Suprapubic skin (tissue), 4 donors: ENCODE measurements at places on chromosomes 1 and 21. TPM values are rescaled to one million over a fixed set of nuclear protein-coding genes. Genes with fewer than 3 reads are reported as not detected.

The WNT9A gene
- 0.85 TPM for total RNA-seq

GRCh38 chr1:98330224-98330623, 331.3 kb upstream of the SNX7 start:
- no peak for DNase-seq

The UTS2 gene
- not detected for total RNA-seq

DNA sequence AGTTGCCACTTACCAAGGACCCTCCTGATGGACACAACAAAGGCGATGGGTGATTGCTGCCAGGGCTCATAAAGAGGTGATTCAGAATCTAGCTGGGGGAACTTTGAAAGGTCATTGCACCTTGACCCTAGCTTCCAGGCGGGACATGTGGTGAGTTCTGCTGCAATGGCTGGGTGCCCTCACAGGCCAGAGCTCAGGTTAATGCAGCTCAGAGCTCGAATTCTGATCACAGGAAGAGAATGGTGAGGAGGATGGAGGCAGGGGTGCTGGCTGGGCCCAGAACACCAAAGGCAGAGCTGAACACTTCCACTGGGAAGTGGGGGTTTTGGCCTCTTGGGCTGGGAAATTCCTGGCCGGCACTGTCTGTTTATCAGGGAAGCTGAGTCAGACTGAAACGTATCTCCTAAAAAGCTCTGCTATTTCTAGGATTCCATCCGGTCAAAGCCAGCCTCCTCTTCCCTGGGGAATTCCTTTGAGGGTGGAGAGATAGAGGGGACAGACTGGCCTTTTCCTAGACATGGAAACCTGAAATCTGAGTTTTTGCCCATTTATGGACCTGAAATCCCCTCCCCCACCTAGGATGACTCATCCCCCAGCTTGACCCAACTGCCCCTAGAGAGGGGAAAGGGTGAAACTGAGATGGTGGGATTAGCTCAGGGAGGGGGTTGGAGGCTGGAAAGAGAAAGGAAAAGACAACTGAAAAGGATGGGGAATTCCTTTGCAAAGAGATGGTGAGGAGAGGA, 27.2 kb downstream of the NUAK2 start:
- DNase-seq, result no peak

- no peak for DNase-seq
These were observed 57.9 kb downstream of the BRINP2 start for GRCh38 chr1:177228693-177229065.

DNA sequence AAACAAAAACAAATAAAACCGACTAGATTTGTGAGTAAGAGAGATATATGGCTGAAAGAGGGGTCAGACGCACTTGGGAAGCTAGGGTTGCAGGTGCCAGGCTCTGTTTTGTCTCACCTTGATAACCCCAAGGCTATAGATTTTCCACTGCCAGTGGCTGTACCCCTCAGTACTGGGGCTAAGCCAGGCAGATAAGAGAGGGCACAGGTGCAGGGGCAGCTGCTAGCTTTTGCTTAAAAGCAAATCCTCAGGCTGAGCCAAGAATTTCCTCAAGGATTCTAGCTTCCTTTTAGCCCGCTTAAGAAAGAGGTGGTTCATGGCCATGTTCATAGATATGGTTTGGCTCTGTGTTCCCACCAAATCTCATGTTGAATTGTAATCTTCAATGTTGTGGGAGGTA, 57.9 kb downstream of the OVGP1 start:
- DNase-seq, result no peak

The OR6K6 gene
- total RNA-seq, result not detected

The B4GALT2 gene
- 43.9 TPM for total RNA-seq

DNA sequence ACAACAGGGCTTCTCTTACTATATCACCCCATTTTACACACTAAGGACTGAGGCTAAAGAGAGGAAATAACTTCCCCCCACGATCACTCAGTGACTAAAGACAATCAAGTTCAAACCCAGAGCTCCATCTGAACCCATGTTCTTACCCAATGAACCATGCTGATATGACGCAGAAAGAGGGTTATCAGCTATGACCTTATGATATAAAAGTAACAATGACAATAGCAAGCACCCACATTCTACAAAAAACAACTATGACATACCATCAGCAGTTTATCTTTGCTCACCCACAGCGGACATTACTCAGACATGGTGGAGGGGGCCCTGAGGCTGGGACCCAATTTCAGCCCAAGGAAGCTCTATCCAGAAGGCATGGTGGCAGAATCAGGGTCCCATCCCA, 75.7 kb downstream of the PTPN14 start:
- no peak for DNase-seq

The WNT2B gene
- total RNA-seq, result 18.6 TPM

GRCh38 chr1:110011527-110012041, 22.8 kb upstream of the STRIP1 start:
- DNase-seq, result no peak

- DNase-seq, result no peak
These were observed 254.9 kb upstream of the CACYBP start for GRCh38 chr1:174744886-174745285.

DNA sequence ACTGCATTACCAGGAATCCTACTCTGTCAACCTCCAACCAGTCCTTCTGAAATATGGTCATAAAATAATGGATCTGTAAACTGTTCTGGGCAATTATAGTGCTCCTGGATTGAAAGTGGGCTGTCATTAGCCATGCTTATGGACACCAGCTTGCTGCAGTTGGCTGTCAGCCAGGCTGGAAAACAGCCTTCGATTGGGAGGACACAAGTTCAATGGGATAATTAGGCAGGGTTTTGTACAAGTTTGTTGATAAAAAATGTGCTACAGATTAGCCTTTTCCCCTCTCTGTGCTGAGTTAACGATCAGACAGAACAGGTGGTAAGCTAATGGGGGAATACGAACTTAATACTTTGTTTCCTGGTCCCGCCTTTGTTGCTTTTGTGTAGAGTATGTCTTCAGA, 413.9 kb downstream of the DUSP10 start:
- DNase-seq, result no peak

The TSSK3 gene
- not detected for total RNA-seq

- no peak for DNase-seq
These were observed 8.6 kb downstream of the TMEM35B start for GRCh38 chr1:34976384-34977209.

DNA sequence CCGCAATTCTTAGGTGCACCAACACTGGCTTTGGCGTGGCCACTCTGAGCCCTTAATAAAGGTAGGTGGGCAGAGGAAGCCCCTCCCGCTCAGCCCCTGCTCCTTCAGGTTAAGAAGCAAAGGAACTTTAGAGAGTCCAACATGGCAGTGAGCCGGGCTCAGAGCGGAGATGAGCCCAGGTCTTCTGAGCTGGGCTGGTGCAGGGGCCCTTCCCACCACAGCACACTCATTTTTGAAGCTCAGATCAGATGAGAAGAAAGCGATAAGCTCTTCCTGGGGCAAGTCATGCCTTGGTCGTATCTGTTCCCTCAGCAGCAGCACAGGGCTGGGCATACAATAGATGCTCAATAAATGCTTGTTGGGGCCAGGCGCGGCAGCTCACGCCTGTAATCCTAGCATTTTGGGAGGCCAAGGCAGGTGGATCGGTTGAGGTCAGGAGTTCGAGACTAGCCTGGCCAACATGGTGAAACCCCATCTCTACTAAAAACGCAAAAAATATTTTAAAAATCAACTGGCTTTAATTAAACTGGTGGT, 51.1 kb upstream of the TARDBP start:
- DNase-seq, result no peak

The NUF2 gene
- 4.0 TPM for total RNA-seq

The HUNK gene
- 4.8 TPM for total RNA-seq

GRCh38 chr1:170634293-170634692, 29.6 kb upstream of the PRRX1 start:
- no peak for DNase-seq

The TNFAIP8L2 gene
- total RNA-seq, result 2.5 TPM

GRCh38 chr1:28087614-28088167, 719 bp downstream of the EYA3 start:
- no peak for DNase-seq

GRCh38 chr1:54413732-54414131, 7.5 kb upstream of the SSBP3 start:
- DNase-seq, result no peak

The SLAMF1 gene
- total RNA-seq, result not detected

DNA sequence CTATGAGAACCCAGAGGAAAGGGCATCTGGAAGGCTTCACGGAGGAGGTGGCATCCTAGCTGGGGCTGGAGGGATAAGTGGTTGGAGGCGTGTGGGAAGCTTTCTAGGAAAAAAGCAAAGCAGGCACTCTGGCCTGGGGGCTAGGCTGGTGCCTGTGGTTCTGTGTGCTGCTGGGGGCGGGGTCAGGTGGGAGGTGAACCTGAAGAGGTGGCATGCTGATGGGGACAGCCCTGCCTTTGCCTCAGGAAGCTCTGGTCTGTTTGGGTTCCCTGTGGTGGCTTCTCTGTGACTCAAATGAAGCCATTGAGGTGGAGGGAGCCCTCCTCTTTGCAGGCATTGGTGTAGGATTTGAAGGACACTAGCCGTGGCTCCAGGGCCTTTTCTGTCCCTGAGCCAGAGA, 221.6 kb upstream of the POU3F1 start:
- DNase-seq, result no peak

DNA sequence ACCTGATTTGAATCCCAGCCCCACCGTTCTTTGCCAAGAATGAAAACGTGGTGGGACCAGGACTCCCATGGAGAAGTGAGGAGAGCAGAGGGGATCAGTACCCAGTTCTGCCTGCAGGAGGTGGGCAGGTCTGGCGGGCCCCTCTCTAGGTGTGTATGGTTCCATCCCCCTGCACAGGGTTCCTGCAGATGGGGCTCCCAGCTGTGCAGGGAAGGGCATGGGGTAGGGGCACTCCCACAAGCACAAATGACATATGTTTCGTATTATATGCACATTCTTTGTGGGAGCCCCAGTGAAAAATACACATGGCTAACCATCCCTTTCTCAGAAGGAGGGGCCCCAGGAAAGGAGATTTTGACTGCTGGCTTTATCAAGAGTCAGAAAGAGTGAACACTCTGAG, 144.6 kb downstream of the PLPP3 start:
- DNase-seq, result no peak

The IFNLR1 gene
- 16.1 TPM for total RNA-seq

DNA sequence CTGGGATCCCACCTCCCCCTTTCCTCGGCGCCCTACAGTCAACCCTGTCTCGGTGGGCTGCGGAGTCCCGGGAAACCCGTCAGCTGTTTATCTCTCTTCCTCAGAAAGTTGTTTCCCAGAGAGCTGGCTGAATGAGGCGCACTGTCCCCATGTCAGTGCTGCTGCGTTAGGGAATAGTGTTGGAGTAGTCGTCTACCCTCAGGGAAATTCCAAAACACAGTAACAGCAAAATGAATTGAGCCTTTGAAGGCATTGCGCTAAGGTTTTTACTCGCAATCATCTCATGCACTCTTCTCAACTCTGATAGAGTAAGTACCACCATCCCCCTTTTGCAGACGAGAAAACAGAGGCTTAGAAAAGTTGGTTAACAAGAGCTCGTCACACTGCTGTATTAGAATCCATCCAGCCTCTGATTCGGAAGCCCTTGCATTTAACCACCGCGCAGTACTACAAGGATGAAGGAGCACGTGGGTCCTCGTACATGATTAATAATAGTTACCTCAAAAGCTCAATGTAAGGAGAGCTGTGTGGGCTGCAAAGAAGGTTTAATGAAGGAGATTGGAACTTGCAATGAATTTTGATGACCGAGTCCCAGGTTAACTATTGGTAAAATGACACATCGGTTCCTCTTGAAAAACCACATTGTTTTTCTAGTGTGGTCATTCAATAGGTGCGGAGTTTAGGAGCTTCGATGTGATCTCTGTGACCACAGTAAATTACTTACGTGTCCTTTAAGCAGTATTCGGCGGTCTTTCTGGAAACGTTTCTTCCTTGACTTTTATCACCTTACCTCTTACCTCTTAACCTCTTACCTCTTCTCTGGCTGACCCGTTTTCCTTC, 788 bp upstream of the EDEM3 start:
- DNase-seq, result no peak

GRCh38 chr1:11648039-11648438, 6.2 kb downstream of the FBXO2 start:
- DNase-seq, result no peak

DNA sequence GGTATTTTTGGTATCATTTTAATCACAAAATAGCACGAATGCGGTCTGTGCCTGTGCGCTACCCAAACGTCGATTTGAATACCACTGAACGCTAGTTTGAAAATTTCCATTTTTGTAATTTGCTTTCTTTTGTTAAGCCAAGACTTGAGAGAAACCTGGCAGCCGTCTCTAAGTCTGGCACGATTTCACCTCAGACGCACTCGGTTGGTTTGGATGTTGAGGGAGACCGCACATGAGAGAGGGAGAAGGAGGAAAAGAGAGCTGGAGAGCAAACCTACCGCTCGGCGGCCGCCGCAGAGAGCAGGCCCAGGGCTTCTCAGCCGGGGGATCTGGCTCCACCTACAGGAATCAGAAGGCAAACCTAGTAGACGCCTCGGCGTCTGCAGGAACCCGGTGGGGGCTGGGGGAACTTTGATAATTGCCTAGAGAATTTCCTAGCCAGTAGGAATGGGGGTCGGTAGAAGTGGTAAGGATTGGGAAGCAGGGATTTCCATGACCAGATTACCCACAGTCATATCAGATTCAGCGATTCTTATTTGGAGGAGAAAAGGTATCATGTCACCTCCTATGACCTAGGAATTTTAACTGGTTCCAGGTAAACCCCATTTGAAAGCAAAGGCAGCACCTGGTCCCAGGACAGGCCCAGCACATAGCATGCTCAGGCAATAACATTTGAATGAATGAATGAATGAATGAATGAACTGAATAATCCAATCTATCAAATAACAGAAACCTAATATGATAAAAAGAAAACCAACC, 83.2 kb downstream of the TM2D1 start:
- peak; percentile 86 for DNase-seq

GRCh38 chr1:192767798-192768197, 41.0 kb upstream of the RGS2 start:
- DNase-seq, result no peak

DNA sequence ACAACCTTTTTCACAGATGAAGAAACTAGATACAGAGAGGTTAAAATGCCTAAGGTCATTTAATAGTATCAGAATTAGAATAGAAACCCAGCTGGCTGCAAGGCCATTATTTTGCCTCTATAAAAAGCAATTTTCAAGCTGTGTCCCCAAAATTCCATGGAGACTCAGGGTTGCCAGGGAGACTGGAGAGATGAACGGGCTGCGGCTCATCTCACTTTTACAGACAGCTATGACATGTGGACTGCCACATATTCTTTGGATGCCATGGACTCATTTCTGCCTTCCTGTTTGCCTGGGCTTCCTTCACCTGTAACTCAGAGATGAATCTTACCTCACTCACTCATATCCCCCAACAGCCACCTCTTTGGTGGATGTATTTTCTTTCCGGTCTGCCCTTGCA, 17.0 kb downstream of the TOR1AIP2 start:
- no peak for DNase-seq

The KPRP gene
- 20.9 TPM for total RNA-seq

GRCh38 chr1:5955479-5955977, 36.7 kb downstream of the NPHP4 start:
- DNase-seq, result no peak

The TEDDM1 gene
- not detected for total RNA-seq

DNA sequence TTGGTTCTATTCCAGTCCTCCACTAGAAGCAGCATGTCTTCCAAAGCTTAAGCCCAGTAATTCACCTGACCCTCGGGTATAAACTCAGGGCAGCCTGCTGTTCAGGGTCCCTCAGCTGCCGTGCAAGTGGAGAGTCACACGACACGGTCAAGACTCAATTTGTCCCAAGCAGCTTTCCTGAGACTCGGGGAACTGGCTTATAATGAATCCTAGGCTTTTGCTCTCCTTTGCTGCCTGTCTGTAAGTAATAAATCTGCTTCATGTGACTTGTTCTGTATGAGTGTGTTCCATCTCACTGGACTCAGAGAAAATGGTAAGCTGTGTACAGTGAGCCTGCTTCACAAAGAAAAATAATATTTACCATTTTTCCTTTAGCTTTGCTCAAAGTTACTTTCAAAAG, 119.8 kb downstream of the CYYR1 start:
- no peak for DNase-seq

The CLCNKA gene
- 1.9 TPM for total RNA-seq
